Glomerular endothelial cell (primary cell): ENCODE measurements at places on chromosomes 4 and X.

GRCh38 chr4:159425737-159426305, 322.9 kb downstream of the RAPGEF2 start:
- no peak for DNase-seq

DNA sequence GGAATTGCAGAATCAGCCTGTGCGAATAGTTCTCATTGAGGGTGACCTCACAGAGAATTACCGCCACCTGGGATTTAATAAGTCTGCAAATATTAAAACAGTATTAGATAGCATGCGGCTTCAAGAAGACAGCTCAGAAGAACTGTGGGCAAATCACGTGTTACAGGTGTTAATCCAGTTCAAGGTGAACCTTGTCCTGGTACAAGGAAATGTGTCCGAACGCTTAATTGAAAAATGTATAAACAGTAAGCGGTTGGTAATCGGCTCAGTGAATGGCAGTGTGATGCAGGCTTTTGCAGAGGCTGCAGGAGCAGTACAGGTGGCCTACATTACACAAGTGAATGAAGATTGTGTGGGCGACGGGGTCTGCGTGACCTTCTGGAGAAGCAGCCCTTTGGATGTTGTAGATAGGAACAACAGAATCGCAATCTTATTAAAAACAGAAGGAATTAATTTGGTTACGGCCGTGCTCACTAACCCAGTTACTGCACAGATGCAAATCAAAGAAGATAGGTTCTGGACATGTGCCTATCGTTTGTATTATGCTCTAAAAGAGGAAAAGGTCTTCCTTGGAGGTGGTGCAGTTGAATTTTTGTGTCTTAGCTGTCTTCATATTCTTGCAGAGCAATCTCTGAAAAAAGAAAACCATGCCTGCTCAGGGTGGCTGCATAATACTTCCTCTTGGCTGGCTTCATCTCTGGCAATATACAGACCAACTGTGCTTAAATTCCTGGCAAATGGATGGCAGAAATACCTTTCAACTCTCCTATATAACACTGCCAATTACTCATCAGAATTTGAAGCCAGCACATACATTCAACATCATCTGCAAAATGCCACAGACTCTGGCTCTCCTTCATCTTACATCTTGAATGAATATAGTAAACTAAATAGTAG, 10.7 kb downstream of the BBS12 start:
- no peak for DNase-seq

DNA sequence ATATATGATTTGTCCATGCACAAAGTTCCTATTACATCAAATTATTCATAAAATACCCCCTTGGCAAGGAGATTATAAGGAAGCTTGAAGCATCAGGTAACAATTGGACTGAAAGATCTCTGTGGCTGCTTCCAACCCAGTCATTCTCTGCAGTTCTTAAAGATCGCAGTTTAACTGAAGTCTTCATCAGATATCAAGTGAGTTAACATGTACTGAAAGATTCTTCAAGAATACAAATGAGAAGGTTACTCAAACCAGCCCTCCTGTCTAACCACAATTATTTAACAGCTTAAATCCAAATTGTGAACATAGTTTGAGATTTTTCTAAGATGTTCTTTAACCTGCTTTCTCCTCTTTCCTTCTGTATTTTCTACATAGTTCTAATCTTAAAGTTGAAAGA, 56.1 kb downstream of the SLC10A7 start:
- DNase-seq = no peak

DNA sequence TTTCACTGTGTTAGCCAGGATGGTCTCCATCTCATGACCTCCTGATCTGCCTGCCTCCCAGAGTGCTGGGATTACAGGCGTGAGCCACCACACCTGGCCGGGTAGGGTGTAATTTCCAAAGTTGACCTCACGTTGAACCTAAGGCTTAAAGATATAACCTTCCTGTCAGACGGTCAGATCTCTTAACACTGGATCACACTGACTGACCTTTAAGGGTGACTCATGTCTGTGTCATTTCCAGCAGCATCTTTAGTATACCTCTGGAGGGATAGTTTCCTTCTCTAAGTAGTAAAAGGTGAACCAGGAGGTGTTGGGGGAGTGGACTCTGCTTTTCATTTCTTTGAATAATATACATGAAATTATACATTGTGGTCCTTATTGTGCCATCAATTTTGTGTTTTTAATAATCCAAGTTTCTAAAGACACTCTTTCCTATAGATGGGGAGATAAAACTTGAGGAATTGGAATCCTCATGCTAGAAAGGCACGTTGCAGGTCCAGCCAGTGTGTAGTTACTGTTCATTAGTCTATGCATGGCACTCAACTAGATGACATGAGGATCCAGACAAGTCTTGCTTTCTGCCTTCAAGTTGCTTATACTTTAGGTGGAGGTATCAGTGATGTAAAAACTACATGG, 45.7 kb downstream of the ARHGAP10 start:
- no peak for DNase-seq

GRCh38 chrX:110003167-110004156, 548 bp downstream of the TMEM164 start:
- no peak for DNase-seq

DNA sequence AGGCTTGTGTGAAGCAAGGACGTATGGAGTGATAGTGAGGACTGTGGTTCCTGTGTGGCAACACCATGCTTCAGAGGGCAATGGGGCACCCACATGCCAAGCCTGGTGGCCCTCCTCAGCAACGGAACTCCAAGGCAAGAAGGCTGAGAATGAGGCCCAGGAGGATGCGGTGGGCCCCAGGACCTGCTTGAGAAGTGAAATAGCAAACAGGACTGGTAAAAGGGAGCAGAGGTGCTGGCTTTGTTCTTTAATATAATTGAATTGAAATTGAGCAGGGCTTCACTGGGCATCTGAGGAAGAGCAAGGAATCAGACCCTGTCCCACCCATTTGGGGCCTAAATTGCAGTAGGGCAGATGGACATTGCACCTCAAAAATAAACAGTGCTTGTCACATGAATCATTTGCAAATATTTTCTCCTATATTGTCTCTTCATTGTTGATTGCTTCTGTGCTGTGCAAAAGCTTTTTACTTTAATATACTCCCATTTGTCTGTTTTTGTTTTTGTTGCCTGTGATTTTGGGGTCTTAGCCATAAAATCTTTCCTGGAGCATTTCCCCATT, 2.3 kb downstream of the TMEM187 start:
- DNase-seq = no peak
